ENCODE measurements at places on chromosomes 11 and 22. TPM values are rescaled to one million over a fixed set of nuclear protein-coding genes. Genes with fewer than 3 reads are reported as not detected.

KCNJ5 gene
- polyA plus RNA-seq, result 2.5 TPM

IFITM1 gene
- polyA plus RNA-seq, result 795 TPM

RIMBP3C gene
- polyA plus RNA-seq, result 0.01 TPM

OR8G5 gene
- polyA plus RNA-seq, result not detected

IFTAP gene
- polyA plus RNA-seq, result 22.5 TPM

ADM2 gene
- polyA plus RNA-seq, result 1.4 TPM

SLC6A5 gene
- polyA plus RNA-seq, result not detected

IL10RA gene
- polyA plus RNA-seq, result not detected

IRAG1 gene
- 0.02 TPM for polyA plus RNA-seq

ATM gene
- polyA plus RNA-seq, result 4.9 TPM

CALCA gene
- polyA plus RNA-seq, result not detected

WBP2NL gene
- polyA plus RNA-seq, result 0.14 TPM

OR10D3 gene
- not detected for polyA plus RNA-seq

TYR gene
- 0.04 TPM for polyA plus RNA-seq

OR52E1 gene
- not detected for polyA plus RNA-seq

CSKMT gene
- 13.6 TPM for polyA plus RNA-seq

MGAT3 gene
- not detected for polyA plus RNA-seq

EFCAB6 gene
- polyA plus RNA-seq, result 0.13 TPM

C22orf23 gene
- 0.10 TPM for polyA plus RNA-seq

MS4A2 gene
- not detected for polyA plus RNA-seq

OR4A16 gene
- polyA plus RNA-seq, result not detected

DNA sequence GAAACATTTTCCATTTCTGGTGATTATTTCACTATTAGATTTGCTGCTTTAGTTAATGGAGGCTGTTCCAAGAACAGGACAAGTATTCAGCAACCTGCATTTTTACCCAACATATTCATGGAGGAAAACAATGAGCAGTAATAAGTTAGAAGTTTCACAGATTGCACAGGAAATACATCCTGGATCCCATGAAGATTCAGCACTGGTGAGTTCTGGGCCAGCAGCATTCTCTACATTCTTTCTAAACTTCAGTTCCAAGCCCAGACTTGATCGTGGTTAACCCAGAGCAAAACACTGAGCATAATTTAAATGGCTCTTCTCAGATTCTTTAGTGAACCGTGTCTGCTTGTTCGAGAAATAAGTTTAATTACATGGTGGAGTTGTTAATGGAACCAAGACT lies 3.8 kb downstream of the FJX1 start:
- peak; percentile 90 for DNase-seq

- no peak for DNase-seq
Measured at GRCh38 chr11:121206810-121207209, 85.8 kb upstream of the SC5D start.

DNA sequence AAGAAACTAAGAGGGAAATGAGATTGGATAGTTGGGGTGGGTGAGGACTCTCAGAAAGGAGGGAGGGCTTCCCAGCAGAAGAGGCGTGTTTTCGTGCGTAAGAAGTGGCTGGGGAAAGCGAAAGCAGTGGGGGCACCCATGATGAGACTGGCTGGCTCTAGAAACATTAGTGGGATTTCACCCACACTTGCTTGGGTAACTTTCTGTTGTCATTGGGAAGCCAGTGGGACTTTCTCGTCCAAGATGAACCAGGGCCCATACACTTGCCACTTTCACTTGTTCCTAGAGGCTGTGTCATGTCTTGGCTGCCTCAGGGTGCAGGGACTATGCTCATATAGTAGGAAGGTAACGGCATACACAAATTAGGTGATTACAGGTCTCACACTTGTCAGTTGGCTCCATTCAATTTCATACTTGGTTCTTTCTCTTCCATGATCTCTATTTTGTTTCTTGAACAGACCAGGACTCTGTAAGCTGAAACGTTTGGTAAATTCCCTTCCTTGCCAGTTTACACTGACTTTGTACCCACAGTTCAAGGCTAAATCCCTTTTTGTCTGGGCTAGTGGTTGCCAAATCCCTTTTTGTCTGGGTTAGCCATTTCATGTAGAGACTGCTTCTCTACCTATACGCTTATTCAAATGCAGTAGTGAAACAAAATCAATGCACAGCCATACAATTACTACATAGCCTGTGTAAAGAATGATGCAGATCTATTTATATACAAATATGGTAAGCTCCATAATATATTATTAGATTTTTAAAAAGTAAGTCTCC lies 42.0 kb upstream of the CXCR5 start:
- DNase-seq, result no peak

- no peak for DNase-seq
Measured at GRCh38 chr22:40919446-40919845, 31.7 kb upstream of the RBX1 start.

GRCh38 chr11:3799143-3799542 lies 1.8 kb upstream of the NUP98 start:
- DNase-seq, result no peak

DNA sequence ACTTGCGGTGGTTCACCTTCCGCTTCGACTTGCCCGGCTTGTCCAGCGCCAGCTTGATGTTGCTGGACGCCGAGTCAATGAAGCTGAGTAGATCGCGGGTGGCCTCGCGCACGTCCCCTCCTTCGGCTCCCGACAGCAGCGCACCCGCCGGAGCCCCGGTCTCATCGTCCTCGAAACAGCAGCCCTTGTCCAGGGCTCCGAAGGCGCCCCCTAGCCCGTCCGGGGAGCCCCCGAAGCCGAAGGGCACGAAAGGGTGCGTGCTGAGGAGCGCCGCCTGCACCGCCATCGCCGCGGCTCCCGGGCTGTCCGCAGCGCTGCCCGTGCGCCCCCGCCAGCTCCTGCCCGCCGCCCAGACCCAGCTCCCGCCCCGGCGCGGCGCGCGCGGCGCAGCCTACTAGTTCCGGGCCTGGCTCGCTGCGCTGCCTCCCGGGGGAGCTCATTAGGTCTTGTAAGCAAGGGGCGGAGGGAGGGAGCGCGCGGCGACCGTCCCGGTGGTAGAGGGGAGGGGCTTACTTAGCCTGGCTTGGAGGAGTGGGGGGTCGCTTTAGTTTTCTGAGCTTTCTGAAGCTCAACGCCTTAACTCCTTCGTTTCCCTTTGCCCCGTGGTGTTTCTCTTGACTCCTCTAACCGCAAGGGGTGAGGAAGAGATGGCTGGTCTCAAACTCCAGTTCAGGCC lies at the start of gene FAM181B:
TSS of gene FAM181B (minus strand) at position 421 of the 676 bp plus-strand sequence. CDS start at position 286, 135 bp downstream.
- no peak for DNase-seq

GRCh38 chr11:117011541-117011898 lies 86.7 kb downstream of the SIK3 start:
- no peak for DNase-seq

GRCh38 chr11:67435031-67435726 lies 2.3 kb downstream of the PTPRCAP start:
- no peak for DNase-seq

DNA sequence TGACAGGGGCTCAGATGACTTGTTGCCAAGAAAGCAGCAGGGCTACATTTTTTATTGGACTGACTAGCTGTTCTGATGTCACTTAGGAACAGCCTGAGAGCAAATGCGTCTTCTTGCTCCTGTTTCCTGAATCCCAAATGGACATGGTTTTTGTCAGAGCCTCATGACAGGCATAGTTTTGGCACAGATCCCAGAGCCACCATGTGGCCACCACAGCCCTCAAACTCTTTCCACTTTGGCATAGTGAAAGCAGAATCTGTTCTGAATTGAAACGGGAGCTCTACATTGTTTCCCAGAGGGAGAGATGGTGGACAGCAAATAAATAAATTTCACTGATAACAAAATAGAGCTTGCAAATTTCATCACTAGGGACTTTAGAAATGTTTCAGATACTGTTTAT lies 222.2 kb downstream of the C11orf87 start:
- DNase-seq, result no peak

DNA sequence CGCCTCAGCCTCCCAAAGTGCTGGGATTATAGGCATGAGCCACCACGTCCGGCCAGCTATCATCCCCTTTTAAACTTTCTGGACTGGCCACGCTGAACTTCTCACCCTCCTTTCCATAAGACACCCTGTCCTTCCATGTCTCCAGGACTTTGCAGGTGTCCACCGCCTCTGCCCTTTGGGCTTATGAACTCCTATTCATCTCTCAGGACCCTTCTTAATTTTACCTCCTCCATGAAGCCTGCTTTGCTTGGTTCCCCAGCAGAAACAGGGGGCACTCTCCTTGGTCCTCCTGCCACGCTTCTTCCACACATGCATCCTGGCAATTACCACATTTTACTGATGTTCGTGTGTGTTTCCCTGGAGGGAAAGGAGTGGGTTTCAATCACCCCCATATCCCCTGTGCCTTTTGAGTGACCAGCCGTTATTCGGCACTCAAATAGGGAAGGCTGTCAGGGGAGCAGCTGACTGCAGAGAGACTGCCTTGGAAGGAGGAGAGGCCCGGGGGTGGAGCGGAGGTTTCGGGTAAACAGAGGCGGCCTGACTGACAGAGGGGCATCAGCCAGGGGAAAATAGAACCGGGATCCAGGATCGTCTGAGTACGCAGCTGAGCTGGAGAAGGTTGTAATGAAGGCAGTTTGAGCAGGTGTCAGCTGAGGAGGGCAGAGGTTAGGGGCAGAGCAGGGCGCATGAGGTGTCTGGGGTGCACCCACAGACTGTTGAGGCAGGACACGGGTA lies 27.1 kb upstream of the CHKA start:
- DNase-seq, result no peak

DNA sequence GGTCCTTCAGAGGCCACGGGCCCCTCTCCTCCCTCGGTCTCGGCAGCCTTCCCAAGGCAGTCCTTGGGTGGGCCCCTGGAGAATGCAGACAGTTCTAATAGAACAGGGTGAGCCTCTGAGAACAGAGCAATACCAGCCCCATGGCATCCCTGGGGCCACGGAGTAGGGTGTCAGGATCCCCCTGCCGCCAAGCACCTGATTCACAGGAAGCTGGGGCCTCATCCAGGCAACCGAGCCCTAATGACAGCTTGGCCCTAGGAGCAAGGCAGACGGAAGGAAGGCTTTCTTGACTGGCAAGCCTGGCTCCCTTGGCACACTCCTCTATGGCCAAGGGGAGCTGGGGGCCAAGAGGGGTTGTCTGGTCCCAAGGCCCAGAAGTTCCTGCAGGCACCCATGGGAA lies 15.2 kb downstream of the TXN2 start:
- no peak for DNase-seq

- no peak for DNase-seq
Measured at GRCh38 chr11:15673408-15673831, 558.7 kb downstream of the INSC start.

- DNase-seq, result peak; percentile 44
Measured at GRCh38 chr11:25734591-25735211, 597.2 kb upstream of the ANO3 start.

- no peak for DNase-seq
Measured at GRCh38 chr11:85813721-85814120, 2.8 kb upstream of the SYTL2 start.

DNA sequence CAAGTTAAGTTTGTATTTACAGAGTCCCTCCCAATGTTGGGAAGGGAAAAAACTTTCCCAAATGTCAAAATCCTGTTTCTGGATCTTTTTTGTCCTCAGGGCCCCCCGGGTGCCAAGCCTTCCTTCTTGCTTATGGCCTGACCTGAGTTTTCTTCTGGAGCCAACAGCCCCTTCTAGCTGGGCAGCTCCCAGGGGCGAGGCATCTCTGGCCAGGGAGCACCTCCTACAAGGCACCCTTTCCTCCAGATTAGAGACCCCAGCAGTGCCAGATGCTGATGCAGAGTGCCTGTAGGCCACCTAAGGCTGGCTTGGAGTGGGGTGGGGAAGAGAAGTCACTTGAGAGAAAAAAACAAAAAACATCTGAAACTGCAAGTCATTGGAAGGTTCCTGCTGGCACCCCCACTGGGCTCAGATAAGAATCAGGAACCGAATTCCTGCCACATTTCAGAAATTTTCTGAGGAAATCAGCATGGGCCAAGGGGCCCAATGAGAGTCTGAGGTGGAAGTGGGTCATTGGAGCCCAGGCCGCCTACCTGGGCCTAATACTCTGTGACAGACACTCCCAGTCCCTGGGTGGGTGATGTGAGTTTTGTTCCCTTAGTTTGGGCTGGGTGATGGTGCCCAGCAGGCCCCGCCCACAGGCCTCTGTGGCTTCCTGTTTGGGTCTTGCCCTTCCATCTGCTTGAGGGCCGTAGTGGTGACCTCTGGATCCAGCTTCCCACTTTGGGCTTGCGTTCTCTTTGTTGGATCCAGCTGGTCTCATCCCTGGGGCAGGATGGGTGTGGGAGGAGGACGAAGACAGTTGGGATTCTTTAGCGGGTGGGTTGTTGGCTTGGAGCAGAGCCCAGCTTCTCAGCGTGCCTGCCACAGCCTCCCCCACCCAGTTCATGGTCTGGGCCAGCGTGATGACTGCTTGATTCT lies 40.6 kb downstream of the PARVA start:
- DNase-seq, result no peak

DNA sequence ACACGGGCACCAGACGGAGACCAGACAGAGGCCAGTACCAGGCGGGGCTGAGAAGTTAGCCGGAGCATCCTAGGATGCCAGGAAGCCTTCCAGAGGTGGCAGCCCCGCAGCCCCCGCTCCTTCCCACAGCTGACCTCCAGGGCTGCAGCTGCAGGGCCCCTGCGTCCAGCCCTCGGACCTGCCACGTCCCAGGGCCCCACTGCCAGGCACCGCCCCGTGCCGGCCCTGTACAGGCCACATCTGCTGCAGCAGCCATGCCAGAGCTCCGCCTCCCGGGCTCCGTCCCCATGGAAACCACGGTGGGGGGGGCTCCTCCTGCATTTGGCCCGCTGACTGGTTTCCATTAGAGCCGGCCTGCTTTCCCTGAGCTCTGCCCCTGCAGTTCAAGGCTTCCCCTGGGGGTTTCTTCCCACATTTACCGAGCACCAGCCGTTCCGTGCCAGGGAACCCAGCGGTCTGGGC lies 62.5 kb upstream of the PPARA start:
- peak; percentile 60 for DNase-seq

DNA sequence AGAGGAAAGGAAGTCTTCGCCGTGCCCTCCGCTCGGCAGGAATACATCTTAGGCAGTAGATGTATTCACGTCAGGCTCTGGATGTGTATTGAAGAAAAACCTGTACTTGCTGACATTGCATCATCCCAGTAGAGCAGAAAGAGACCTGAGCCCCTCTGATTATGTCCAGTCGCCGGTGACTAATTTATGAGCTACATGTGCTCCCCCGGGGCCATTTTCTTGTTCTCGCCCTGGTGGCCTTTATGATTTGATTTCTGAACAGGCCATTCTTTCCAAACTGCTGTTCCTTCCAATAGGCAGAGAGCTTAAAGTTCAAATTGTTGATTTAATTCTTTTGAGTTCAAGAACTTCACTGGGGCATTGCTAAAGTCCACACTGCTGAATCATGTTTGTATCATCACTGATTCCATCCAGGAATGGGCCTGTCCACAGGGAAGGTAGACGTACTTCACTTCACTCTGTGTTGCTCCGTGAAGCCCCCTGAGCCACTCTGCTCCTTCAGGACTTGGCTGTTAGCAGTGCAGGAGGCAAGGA lies 137.3 kb upstream of the RASSF10 start:
- no peak for DNase-seq
